ENCODE measurements at places on chromosomes 2 and 18.

- DNase-seq: no peak
Measured at GRCh38 chr18:48790226-48790863, 160.4 kb downstream of the SMAD7 start.

- no peak for DNase-seq
Measured at GRCh38 chr18:66550366-66550765, 53.5 kb downstream of the CDH19 start.

- no peak for DNase-seq
Measured at GRCh38 chr2:116450990-116451389, 1363.5 kb upstream of the DDX18 start.

DNA sequence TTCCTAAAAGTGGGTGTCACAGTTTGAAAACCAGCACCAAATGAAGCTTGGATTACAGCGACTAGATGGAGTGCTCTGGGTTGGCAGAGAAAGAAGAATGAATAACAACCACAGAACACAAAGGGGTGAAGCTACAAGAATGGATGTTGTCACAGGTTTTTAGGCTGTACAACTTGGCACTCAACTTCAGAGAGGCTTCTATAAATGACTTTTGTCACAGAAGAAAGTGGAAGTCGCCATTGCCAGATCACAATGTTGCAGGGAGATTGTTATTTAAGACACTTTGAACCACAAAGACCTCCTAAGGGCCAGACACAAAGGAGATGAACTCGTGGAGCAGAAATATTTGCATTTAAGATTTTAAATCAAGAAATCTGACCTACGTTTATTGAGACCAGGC, 354.2 kb downstream of the CDH7 start:
- DNase-seq: no peak

- DNase-seq: no peak
Measured at GRCh38 chr2:207783514-207783913, 13.8 kb upstream of the FZD5 start.

DNA sequence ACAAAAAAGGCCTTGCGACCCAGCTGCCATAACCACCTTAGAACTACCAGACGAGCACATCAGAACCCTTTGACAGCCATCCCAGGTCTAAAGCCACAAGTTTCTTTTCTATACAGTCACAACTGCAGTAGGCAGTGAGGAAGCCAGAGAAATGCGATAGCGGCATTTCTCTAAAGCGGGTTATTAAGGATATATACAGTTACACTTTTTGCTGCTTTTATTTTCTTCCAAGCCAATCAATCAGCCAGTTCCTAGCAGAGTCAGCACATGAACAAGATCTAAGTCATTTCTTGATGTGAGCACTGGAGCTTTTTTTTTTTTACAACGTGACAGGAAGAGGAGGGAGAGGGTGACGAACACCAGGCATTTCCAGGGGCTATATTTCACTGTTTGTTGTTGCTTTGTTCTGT, 48.8 kb downstream of the FEZ2 start:
- no peak for DNase-seq

- DNase-seq: no peak
Measured at GRCh38 chr18:44245019-44245418, 435.7 kb upstream of the SETBP1 start.

DNA sequence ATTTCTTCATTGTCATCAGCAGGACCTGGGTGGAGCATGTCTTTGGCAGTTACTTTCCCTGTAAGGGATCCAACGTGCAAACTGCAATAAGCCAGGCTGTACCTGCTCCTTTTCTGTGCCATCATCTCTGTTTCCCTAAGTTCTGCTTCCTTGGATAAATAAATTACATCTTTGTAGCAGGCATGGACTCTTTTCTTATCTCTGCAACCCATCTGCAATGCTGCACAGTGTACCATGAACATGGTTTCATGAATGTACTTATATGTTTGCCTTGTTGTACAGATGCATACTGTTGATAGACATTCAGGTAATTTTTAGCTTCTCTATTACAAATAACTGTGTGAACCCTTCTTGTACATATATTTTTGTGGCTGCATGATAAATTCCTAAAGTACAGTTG, 616.7 kb upstream of the PIK3C3 start:
- no peak for DNase-seq

DNA sequence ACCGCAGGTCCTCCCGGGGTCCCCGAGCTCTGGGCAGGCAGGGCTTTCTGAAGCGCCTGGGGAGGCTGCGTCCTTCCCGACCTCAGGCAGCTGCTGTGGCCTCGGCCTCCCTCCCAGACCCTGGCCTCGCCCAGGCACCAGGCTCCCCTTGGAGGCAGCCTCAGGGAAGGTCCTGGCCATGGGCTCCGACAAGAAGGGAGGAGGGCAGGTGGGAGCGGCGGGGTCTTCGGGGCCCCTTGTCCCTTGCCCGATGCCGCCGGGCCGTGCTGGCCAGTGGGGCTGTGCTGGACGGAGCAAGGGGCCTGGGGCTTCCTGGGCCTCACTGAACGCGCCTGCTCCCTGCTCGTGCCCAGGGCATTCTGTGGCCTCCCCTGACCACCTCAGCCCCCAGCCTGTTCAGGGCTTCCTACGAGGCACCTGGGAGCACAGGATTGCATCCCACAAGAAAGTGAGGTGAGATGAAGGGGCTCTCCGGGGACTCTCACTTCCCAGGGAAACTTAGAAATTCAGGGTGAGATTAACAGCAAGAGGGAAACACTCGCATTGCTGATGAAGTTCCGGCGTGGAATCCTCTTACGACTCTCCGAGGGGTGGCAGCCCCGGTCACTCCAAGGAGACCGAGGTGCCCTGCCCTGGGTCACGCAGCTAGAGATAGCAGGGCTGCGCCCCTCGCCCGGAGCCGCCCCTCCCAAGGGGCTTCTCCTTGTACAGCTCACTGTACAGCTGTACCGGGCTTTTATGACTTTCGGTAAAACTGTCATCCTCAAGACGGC, 778 bp downstream of the MFSD2B start:
- no peak for DNase-seq

- no peak for DNase-seq
Measured at GRCh38 chr2:182410120-182410519, 16.7 kb downstream of the PDE1A start.

DNA sequence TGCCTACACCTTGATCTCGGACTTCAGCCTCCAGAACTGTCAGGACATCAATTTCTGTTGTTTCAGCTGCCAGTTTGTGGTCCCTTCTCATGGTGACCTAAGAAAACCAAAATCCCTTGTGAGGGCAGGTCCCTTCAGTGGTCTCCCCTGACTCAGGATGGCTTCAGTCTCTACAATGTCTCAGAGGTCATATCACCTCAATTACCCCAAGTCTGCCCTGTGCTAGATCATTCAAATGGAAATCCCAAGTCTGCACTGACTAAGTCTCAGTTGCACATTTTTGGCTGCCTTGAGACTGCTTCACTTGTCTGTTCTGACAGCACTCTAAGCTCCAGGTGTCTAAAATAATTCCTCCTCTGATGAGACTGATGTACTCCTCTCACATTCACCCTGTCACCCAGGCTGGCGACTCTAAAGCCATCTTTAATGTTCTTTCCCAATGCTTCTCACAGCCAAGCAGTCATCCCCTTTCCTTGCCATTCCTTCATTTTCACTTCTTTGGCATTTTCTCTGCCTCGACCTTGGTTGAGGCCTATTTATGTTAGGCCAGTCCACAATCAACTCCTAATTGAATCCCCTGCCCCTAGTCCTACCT, 470.8 kb downstream of the DLGAP1 start:
- no peak for DNase-seq

DNA sequence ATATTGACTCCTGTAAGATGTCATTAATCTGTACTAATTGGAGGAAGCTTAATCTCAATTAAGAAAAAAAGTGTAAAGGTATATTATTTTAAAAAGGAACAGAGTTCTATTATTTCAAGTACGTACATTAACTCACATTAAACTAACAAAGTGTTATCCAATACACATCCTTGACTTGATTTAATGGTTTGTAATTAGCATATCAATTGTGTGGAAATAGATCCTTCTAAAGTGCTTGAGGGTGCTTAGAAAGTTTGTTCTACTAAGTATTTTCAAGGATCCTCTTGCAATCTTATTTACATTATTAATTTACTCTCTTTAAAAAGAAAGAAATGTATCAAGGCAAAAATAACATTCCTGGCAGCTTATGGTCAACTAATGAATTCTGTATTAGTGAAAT, 720.3 kb downstream of the KCNJ3 start:
- no peak for DNase-seq

DNA sequence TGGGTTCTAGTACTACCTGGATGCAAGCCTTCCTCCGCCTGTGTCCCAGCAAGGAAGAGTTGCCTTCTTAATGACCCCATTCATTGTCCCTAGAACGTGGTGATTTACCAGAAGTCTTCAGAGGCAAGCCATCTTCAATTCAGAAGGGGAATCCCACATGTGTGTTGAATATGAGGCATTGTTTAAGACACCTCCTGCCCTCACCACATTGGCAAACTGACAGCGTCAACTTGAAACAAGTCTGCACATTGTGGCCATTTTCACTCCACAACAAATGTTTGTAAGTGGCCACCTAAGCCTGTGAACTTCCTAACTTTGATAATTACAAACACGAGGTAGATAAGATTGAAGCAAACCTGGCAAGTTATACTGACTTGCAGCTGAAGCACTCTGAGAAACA, 83.7 kb downstream of the TCF7L1 start:
- DNase-seq: no peak

- no peak for DNase-seq
Measured at GRCh38 chr2:54553075-54553474, 96.9 kb downstream of the SPTBN1 start.

DNA sequence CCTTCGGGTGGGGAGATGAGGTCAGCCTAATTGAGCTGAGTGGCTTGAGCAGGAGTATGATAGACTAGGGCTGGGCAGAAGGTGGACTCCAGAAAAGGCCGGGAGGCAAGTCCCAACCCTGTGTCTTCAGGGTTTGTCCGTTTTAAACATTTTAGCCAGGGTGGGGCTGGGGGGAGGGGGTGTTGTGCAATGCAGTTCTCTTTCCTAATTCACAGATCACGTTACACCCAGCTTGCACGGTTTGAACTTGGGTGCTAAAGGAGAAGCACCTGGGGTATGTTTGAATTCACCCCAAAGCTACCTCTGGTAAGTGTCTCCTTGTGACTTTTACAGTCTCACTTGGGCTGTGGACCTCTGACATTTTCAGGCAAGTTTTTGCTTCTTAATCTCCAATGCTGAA, 233.3 kb downstream of the AGAP1 start:
- DNase-seq: no peak

DNA sequence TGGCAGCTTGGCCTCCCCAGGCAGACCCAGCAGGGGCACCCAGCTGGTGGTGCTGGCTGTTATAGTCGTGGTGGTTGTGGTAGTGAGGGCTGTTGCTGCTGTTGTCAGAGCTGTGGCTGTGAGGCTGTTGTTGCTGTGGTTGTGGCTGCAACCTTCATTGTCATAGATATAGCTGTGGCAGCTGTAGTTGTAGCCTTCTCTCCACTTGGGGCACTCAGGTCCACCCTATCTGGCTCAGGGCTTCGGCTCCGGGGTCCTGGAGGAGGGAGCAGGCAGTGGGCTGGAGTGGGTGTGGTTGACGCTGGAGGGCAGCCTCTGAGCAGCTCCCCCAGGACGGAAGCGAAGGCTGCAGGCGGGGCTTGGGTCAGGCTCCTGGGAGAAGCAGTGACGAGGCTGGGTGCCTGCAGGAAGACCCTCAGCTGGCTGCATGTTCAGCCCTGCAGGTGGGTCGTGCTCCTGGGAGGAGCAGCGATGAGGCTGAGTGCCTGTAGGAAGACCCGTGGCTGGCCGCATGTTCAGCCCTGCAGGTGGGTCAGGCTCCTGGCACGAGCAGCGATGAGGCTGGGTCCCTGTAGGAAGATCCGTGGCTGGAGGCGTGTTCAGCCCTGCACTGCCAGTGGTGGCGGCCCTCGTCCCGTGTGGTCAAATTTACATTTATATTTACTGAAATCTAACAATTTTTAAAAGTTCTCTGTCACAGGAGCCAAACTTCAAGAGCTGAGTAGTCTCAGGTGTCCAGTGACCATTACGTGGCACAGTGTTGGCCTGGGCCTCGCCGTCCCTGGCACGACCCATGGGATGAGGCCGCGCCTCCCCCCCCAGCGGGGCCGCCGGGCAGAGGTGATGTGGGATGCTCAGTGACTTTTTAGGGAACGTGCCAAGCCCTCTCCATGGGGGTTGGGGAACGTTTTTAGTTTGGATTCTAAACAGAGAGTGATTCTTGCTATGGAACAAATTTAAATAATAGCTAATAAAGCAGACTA, 79.2 kb upstream of the PXDN start:
- DNase-seq: no peak

DNA sequence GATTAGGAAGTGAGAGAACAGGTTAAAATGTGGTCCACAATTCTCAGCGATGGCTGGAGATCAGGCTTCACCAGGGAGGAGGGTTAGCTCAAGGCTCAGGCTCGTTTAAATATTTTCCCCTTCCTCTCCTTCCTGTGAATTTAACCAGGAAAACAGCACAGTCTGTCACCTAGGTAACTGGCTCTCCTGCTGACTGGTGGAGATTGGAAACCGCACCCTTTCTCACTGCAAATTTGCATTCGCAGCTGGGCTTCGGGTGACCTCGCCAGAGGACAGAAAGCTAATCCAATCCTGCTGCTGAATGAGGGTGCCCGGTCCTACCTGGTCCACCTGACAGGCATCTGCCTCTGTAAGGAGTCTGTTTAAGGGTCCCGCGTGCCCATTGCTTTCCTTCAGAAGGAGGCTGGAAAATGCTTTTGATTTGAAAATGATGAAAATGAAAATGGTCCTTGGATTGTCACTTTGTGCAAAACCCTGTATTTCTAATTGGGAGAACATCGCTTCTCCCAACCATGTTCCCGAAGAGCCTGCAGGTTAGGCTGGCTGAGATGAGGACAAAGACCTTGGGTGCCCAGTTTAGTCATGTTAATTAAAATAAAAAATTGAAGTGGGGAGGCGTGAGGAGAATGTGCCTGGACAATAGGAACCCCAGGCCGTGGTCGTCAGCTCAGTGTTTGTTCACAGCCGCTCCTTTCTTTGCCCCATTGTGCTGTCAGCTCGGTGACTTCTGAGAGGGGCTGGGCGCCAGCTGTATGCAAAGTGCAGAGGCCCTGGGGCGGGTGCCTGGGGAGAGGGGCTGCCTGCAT, 43.4 kb upstream of the MTCL1 start:
- DNase-seq: no peak

DNA sequence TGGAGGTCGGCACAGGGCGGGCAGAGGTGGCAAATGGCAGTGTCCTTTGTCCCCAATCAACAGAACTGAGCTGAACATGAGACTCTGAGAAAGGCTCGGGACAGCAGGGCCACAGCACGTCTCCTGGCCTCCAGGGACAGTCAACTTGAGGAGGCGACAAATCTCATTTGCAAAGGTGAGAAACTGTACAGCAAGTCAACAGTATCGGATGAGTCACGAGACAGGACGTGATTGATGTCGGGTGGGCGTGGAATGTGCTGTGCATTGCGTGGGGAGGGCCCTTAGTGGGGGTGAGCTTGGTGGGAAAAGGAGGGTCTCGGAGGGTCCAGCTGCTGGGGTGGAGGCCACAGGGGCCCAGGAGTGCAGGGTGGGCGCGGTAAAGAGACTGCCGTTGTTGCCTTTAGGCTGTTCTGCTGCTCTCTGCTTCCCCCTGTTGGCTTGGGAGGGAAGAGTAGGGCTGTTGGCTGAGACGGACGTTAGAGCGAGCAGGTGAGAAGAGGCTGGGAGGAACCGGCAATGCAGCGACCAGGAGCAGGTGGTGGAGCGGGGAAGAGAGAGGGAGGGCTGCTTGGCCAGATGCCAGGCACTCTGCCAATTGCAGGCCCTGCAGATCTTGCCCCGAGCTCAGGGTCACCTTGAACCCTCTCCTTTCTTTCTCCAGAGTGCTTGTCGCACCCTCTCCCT, 164.3 kb downstream of the BCL2 start:
- DNase-seq: peak; percentile 56

Measured in activated naive CD4-positive, alpha-beta T cell (primary cell).